ENCODE measurements at places on chromosomes 4 and X. TPM values are rescaled to one million over a fixed set of nuclear protein-coding genes. Genes with fewer than 3 reads are reported as not detected.

DNA sequence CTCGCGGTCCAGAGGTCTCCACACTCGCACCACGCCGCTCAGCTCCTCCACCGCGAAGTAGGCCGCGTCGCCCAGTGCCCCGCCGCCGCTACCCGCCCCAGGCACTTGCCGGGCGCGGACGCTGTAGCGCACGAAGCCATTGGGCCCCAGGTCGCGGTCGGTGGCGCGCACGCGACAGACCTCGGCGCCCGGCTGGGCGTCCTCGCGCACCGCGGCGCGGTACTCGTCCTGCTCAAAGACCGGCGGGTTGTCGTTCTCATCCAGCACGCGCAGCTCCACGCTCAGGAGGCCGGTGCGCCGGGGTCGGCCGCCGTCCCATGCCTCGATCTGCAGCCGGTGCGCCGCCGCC, 1.4 kb downstream of the DCHS2 start:
- H3K27me3 ChIP-seq: peaks cover 53% of the 10 kb centered on the region
- peak overlapping the region; percentile 67 for H3K4me3 ChIP-seq
- no peaks in the 10 kb centered on the region for H3K36me3 ChIP-seq
- H3K4me1 ChIP-seq: peaks cover 18% of the 10 kb centered on the region
- H3K27ac ChIP-seq: no peak overlapping the region

- H3K4me1 ChIP-seq: no peaks in the 10 kb centered on the region
- H3K27ac ChIP-seq: no peak overlapping the region
- peak; percentile 74 for DNase-seq
- no peaks in the 10 kb centered on the region for H3K27me3 ChIP-seq
These were observed 250.5 kb downstream of the TECRL start for GRCh38 chr4:64158648-64159326.

Gene USP17L10
- total RNA-seq: not detected

Gene MGST2
- 32.8 TPM for total RNA-seq
